ENCODE measurements at places on chromosomes 3 and 15.

DNA sequence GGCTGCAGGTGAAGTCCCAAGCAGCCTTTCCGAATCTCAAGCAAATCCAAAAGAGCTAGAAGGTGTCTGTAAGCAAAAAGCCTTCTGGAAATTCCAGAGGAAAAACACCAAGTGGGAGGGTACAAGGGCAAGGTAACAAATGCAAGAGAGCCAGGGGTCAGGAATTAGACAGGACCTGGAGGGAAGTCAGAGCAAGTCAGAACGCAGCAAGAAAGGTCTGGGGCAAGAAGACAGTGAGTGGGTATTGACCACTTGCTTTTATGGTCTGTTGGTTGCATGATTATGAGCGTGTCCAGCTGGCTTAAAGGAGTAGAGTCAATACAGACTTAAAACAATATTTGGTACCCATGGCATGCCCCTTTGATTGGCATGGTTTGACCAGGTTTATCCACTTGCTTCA is 66.7 kb upstream of the OXTR start:
- no peak for DNase-seq

- no peak for DNase-seq
Observed at GRCh38 chr3:113266738-113267137, 55.4 kb downstream of the BOC start.

DNA sequence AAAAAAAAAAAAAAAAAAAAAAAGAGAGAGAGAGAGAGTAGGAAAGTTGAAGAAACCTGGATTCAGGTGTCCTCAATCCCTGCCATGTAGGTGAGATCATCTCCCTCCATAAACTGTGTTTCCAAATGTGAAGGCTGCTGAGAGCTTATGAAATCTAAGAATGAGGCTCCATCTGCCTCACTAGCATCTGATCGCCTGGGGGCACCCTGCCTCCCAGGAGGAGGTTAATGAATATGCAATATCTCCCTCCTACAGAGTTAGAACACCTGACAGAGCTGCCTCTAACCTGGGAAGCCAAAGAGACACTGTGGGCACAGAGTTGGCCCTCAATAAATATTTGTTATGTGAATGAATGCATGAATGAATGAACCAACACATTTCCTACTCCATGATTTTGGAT is 23.8 kb upstream of the ZNF148 start:
- no peak for DNase-seq

GRCh38 chr15:52288051-52288942 is 7.3 kb downstream of the MYO5C start:
- no peak for DNase-seq

- no peak for DNase-seq
Observed at GRCh38 chr3:139062918-139063317, 18.2 kb upstream of the PRR23C start.

GRCh38 chr15:29089731-29090616 is 179.6 kb downstream of the NSMCE3 start:
- no peak for DNase-seq

- DNase-seq: no peak
Observed at GRCh38 chr15:59143281-59143680, 38.3 kb downstream of the CCNB2 start.

DNA sequence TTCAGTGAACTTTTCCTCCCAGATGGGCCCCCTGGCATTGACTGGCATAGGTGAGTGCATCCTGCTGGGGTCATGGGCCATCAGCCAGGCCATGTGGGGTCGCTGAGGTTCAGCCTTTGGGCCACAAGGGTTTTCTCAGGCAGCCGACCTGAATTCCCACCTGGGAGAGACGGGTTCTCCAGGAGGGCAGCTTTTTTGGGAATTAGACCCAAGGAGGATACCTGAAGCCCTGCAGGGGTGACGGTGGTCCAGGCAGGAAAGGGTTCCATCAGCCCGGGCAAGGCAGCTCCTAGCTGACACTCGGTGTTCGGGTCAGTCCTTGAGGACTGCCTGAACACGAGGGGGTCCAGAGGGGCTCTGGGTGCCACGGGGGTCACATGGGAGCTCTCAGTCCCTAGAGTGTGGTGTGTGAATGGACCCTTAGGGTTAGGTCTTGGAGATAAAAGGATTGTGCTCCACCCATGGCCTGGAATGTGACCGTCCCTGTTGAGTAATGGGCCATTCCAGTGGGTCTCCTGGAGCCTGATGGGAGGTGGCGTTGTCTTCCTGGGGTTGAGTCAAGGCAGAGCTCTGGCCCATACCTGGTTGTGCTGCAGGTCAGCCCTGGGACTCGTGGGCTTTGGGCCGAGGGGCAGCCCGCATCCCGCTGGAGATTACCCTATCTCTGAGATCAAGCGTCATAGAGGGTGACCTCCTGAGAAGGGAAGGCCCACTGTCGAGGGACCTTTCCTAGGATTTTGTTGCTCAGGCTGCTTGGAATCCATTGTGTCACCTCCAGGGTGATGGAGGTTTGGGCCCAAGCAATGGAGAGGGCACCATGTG is 192.8 kb downstream of the UBE3A start:
- DNase-seq: no peak

GRCh38 chr3:8825153-8825825 is 55.9 kb upstream of the OXTR start:
- DNase-seq: no peak

GRCh38 chr3:12308517-12308916 is 19.6 kb downstream of the PPARG start:
- DNase-seq: no peak

- no peak for DNase-seq
Observed at GRCh38 chr15:49737127-49737526, 116.3 kb downstream of the DTWD1 start.

DNA sequence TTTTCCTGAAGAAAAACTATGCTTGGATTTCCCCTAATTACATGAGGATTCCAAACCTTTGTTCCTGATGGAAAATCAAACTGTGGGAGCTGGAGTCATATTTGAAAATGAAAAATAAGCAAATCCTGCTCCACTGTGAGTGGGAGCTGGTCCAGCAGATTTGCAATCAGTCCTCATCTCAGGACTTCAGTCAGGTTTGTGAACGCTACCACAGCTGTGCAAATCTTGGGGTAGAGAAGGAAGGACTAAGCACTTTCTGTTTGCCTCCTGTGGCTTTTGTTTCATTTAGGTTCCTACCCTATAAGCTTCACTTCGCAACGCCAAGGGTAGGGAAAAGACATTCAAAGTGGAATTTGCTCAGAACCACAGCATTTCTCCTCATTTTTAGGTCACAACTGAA is 238.2 kb downstream of the TUSC7 start:
- no peak for DNase-seq

GRCh38 chr3:73759297-73759711 is 134.6 kb upstream of the PDZRN3 start:
- no peak for DNase-seq

DNA sequence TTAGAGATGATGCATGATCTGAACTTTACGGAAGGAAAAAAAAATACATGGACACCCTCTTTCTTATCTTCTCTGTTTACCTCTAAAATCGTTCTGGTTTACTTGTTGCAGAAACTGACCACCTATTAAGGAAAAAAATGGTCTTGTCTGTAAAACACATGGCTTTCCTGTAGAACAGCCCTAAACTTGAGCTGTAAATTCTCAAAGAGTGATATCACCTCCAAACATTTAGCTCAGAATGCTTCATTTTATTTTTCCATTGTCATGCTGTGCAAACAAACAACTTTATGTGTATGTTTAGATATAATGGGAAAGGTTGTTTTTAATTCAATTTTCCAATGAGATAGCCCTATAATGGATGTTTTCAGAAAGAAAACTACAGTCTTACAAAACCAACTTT is 237.4 kb upstream of the NR2F2 start:
- no peak for DNase-seq

DNA sequence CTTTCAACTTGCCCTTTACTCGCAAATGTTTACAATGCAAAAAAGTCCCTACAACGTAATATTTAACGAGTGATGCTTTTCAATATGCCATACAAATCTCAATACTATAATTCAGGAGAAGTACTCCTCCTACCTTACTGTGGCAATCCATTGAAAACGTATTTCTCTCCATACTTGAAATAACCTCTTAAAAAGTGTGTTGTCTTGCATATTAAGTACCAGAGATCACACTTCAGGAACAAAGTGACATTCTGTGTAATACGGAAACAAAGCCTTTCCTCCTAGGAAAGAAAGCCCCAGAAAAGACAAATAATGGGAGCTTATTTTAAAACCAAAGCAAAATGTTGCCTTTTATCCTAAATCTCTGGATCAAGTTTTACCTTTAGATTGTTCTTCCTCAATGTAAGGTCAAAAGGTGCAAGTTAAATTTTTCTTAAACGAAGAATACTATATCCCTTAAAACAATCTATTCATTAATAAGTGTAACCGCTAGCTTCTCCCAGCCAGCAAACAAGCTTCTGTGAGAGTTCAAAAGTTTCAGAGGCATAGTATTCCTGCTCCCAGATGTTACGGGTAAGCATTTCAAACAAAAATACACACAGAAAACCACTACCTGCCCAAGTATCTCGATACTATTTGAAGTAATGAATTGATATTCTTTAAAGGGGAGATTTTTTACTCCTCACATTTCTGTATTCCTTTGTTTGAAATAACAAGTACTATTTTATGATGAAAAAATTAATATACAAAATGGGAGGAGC is 1.7 kb downstream of the TJP1 start:
- no peak for DNase-seq

- no peak for DNase-seq
Observed at GRCh38 chr3:150096700-150097587, 126.2 kb upstream of the PFN2 start.

GRCh38 chr3:122430371-122430770 is 14.5 kb upstream of the WDR5B start:
- no peak for DNase-seq

All from stimulated activated CD8-positive, alpha-beta memory T cell treated with anti-CD3 and anti-CD28 coated beads, Interleukin-7, amount 100 ng/mL, for 1 hour (primary cell).